Stimulated activated CD8-positive, alpha-beta memory T cell treated with anti-CD3 and anti-CD28 coated beads, Interleukin-15, amount 100 ng/mL, for 24 hours (primary cell): ENCODE measurements at places on chromosomes 16 and 17.

DNA sequence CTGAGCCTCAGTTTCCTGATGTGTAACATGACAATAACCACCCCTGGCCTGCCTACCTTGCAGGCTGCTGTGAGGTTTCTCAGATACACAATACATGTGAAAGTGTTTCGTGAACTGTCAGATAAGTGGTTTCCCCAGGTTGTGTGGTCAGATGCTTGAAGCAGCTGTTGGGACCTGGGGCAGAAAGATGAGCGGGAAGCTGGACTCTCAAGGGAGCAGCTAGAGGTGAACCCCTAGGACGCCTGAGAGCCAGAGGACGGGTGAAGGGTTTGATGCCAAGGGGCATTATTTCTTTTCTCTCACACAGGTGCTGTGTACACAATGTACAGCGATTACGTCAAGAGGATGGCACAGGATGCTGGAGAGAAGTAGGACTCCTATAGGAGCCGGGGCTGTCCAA, 2.3 kb downstream of the HIGD1B start:
- DNase-seq = no peak

- DNase-seq = no peak
Observed at GRCh38 chr16:24045641-24046040, 209.9 kb downstream of the PRKCB start.

- DNase-seq = no peak
Observed at GRCh38 chr16:56672761-56673536, 3.3 kb downstream of the MT1H start.

DNA sequence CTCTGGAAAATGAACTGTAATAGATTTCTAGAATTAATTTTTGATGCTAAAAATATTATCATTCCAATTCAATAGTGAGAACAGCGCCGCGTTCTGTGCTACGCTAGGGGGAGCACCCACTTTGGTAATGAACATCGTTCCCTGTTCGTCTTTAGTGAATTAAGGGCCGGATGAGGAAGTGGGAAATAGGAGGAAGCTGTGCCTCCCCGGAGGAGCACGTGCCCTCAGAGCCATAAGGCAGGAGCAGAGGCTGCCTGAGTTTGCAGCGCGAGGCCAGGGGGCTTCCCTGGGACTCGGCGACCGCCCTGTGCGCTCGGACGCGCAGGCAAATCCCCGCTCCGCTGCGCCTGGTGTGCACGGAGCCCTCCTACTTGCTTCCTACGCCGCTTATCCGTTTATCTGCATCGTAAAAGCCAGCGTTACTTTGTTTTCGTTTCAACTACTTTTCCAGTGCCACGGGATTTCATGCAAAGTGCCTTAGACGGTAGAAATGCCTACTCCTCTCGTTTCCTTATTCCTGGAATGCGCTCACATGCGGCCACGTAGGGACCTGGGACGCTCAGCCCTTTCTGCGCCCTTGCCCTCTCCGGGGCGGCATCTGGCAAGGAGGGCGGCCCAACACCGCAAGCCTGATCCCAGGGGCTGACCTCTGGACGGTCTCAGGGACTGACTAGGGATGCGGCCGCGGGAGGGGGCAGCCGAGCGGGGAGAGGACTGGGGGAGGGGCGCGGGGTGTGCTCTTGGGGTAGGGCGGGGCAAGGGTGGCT, 76.4 kb downstream of the KCNJ12 start:
- DNase-seq = peak; percentile 11

- no peak for DNase-seq
Observed at GRCh38 chr17:35175638-35176415, 18.4 kb downstream of the SLC35G3 start.

DNA sequence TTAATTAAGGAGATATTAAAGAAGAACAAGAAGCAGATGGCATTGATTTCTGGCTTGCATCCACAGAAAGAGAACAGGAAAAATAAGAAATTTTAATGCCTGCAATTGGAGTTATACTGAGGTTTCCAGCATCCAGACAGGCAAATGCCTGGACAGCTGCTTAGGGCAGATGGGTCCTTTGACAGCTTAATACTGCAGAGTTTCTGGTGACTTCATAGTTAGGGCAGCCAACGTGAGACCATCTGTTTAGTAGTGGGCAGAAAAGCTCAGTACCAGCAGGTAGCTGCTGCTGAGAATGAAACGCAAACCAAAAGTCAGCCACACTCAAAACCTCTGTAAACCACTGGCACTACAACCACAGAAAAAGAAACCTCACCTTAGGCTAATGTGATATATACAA, 109.8 kb downstream of the CDK5R1 start:
- DNase-seq = no peak

GRCh38 chr16:15996432-15997109, 47.2 kb downstream of the ABCC1 start:
- no peak for DNase-seq

DNA sequence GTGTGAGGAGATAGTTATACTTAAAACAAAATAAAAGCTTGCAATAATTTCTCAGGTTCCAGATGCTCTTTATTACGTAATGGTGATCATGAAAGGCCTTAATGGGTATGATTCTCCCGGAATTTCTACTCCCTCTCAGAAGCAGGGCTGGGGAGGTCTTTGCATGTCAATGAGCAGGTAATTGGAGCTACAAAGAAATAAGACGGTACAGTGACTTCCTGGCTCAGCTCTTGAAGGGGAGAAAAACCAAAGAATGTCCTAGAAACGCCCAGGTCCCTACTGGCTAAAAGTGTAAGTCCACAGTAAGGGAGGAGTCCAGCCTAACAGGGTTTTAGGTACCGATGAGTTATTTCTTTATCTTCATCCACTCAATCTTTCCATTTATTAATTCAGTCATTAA, 390.9 kb downstream of the TMEM114 start:
- DNase-seq = no peak

GRCh38 chr17:58577696-58578095, 63.3 kb upstream of the MTMR4 start:
- DNase-seq = peak; percentile 1

- DNase-seq = no peak
Observed at GRCh38 chr16:69397821-69398521, 12.2 kb upstream of the TERF2 start.

GRCh38 chr17:67479148-67479547, 102.1 kb downstream of the PITPNC1 start:
- no peak for DNase-seq

- DNase-seq = no peak
Observed at GRCh38 chr17:859824-860195, 77.7 kb downstream of the MRM3 start.

DNA sequence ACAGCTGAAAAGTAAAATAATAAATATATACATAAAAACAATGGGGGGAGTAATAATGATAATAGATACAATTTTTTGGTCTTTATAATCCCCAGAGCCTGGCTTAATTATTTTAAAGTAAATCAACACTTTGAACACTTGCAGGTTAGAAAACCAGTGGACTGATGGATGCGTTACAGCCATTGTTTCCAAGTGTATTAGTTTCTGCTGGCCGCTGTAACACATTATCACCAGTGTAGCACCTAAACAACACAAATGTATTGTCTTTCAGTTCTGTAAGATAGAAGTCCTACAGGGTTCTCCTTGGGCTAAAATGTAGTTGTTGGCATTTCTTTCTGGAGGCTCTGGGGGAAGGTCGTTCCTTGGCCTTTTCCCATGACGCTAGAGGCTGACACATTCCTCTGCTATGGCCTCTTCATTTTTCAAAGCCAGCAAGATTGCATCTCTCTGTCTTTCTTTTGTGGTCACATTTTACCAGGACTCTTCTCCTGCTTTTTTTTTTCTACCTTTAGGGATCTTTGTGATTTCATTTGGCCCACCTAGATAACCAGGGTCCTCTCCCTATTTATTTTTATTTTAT, 116.8 kb downstream of the WWOX start:
- DNase-seq = no peak

DNA sequence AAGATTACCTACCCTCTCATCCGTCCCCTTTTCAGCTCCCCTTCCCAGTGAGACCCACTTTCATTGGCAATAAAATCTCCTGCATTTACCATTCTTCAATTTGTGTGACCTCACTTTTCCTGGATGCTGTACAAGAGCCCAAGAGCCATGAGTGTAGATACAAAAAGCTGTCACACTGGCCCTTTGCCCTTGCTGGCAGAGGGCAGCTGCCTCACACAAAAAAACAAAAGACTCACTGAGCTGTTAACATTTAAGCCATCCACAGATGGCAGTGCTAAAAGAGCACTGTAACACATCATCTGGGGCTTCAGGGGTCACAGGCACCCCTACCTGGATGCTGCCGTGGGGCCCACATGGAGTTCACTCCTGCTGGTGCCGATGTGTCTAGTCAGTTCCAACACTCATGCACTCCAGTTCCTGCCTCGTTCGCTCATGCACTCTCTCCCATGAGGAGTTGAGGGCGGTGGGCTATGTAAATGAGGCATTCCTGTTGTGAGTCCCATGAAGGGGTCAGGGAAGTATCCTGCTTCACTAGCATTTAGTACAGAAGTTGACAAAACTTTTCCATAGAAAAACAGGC, 123.1 kb downstream of the CA10 start:
- no peak for DNase-seq

DNA sequence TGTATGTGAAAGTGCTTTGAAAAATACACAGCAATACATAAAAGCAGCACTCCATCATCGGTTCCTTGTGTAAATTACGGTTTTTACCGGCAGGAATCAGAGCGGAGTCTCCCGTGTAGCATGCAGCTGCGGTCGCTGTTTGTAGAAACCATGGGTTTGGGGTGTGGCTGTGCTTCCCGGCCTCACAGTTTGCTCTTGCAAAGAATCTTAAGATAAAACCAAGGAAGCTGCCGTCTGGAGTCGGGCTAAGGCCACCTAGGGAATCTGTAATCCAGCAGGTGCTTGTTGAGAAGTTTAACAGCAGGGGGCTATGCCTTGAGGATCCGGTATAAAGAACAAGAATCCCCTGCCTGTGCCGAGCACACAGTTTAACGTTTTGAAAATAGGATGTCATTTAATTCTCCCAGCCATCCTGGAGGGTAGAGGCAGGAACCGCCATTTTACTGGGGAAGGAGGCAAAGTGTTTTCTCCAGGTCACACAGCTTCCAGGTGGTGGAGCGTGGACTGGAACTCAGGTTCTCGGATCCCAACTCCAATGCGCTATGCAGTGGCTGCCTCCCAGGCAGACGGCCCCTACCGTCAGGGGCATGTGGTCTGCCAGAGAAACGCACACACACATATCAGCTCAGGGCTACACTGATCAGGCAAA, 6.0 kb upstream of the TLCD3A start:
- DNase-seq = no peak

DNA sequence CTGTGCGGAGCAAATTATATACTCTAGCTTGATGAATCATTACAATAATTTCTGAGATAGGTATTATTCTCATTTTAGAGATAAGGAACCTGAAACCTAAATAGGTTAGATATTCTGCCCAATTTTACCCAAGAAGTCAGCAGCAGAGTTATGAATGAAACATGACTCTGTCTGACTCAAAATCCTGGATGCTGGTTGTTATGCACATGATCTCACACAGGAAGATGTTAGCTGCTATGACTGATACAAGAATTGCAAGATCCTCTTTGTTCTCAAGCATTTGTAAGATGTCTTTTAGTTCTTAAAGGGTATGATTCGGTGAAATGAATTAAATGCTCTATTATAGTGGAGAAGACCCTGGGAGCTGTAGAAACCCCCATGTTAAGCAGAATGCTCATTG, 447.8 kb downstream of the KIF2B start:
- no peak for DNase-seq

DNA sequence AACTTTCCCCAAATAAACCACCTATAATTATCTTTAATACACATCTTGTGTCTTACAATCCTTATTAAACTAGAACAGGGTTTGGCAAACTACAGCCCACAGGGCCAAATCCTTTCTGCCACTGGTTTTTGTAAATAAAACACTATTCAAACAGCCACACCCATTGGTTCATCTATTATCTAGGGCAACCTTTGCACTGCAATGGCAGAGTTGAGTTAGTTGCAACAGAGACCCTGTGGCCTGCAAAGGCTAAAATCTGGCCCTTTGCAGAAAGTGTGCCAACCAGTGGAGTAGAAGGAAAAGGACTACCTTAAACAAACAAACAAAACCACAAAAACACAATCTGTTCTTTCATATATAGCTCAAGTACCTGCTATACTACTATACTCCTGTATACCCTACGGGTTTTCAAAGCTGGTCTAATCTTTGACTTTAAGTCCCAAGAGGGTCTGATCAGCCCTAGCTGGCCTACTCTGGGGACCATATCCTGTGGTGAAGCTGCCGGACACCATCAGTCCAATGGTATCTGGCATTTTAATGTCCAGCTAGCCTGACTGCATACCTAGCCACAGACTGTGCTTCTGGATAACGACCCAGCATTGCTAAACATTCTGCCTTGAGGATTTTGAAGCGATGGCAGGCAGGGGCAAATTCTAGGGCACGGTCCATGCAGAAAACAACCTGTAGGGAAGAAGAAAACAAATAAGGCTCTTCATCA, 23.3 kb downstream of the CNP start:
- no peak for DNase-seq

GRCh38 chr16:80743772-80744171, 60.6 kb downstream of the CDYL2 start:
- no peak for DNase-seq

DNA sequence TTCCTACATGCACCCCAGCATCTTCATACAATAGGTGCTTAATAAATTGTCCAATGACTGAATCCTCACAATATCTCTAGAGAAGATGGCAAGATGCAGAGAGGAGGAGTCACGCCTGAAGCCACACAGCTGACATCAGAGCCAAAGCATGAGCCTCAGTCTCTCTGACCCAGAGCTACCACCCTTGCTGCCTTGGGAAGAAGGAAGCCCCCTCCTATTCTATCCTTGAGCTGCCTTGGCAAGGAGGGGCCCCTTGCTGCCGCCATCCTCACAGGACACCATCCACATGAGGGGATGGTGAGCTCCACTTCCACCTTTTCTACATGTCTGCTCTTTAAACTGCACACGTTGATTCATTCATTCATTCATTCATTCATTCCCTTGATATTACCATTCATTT, 37.0 kb upstream of the C16orf78 start:
- no peak for DNase-seq

DNA sequence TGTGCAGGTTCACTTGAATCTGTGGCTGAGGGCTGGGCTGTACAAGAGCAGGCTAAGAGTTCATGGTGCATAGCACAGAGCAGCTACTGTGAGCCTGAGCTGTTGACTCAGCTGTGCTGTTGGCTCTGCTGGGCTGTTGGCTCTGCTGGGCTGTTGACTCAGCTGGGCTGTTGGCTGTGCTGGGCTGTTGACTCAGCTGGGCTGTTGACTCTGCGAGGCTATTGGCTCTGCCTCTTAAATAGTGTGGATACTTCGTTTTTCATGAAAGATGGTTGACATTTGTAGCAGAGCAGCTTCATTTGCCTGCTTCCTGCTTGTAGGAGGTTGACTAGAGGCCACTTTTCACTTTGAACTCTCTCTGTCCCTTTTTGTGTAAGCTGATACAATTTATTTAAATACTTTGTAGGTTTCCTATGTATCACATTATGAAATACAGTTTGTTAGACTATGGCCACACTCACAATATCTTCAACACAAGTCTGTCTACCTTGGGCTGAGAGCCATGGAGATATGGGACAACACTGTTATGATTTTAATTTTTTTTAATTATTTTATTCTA, 40.3 kb upstream of the CCNF start:
- DNase-seq = no peak
